ENCODE measurements at places on chromosomes 7 and 10.
A peak's percentile ranks its signal among the peaks of the same experiment; 100 is the strongest.

DNA sequence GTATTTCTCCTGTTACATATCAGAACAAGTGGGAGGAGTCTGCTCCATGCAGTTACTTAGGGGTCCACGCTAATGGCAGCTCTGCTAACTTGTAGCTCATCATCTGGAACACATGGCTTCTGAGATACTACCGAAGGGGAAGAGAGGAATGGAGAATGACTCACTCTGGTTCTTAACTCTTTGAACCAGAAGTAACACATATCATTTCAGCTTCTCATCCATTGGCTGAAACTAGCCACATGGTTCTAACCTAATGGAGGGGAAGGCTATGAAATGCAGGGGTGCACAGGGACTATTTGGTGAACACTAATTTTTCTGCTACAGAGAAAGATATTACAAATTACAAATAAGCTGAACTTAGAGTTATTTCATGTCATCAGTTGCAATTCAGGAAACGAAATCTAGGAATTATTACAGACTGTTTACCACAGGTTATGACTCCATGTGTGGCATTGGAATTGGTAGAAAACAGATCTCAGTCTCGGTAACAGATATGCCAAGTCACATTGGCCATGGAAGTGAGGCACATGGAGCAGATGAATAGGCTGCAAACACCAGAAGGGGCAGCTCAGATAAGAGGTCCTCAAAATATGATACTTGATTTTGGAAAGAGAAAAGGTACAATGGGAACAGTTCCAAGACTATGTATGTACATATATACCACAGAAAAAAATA lies 9.4 kb upstream of the KAT6B start:
- peak; percentile 19 for DNase-seq

GRCh38 chr10:109616359-109616980 lies 306.8 kb downstream of the XPNPEP1 start:
- peak; percentile 54 for DNase-seq

GRCh38 chr7:1715671-1716074 lies 45.6 kb downstream of the ELFN1 start:
- DNase-seq, result no peak

DNA sequence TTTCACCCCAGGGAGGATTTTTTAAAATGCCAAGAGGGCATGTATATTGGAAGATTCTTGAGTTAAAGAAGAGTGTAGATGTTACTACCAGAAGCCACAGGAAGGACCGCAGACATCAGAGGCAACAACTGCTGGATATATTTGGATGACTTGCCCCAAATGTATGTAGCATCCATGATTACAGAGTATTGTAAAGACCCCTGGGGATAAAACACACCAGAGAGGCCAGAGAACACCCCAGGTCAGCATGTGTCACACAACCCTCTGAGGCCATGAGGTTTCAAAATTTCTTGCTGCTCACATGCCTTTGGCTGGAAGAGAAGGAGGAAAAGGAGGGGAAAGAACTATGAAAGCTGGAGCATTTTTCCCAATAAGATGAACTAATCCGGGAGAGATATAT lies 108.0 kb upstream of the LSM8 start:
- DNase-seq, result no peak

DNA sequence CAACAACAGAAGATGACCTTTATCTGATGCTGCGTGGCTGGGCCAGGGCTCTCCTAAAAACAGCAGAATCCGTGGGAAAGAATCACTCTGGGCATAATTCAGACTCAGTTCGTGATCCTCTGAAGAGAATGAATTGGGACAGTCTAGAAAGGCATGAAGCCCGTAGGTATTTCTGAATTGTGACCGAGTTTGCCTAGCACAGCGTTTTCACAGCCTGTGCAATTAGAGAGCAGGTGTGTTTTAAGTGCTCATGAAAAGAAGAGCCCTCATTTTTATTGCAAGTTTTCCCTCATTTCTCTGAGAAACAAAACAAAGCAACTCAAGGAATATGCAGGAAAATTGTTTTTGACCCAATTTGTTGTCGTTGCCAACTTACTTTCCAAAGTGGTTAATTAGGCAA lies 366.2 kb downstream of the WDR11 start:
- DNase-seq, result no peak

GRCh38 chr10:49761201-49761788 lies 828 bp downstream of the OGDHL start:
- DNase-seq, result peak; percentile 15
